ENCODE measurements at places on chromosomes 12 and 14.

GRCh38 chr12:22787557-22787956 lies 162.6 kb downstream of the ETNK1 start:
- no peak for DNase-seq

DNA sequence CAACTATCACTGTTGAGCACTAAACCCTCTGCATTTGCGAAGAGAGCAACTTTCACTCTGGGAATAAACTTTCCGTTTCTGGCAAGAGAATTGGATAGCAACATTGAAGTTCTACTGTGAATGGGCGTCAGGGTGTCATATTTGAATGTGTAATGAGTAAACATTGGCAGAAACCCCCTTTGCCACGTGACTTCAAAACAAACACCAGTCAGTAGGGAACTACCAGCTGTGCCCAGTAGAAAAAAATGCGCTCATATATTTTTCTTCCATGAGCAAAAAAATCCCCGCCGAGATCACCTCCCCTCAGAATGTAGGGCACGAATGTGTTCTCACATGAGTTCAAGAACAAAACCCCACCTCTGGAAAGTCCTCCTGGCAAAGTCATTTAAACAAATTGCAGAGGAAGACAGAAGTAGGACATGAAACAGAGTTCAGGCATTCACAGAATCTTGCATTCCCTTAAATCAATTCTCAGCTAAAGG lies 80.6 kb downstream of the BTG1 start:
- peak; percentile 48 for DNase-seq

DNA sequence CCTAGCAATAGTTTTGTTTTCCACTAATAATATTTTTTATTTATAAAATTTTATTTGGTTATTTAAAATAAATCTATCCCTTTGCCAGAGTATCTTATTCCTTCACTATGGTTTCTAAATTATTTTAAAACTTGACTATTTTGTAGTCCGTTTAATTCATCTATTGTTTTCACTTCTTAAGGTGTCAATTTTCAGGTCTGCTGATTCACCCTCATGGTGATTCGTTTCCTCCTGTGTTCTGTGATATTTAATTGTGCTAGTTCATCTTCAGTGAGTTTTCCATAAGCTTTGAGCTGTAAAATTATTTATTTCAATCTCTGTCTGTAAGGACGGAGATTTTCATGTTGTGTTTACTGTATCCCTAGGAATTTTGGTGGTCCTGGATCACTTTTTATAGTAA lies 70.6 kb downstream of the SNAPC1 start:
- DNase-seq: no peak

DNA sequence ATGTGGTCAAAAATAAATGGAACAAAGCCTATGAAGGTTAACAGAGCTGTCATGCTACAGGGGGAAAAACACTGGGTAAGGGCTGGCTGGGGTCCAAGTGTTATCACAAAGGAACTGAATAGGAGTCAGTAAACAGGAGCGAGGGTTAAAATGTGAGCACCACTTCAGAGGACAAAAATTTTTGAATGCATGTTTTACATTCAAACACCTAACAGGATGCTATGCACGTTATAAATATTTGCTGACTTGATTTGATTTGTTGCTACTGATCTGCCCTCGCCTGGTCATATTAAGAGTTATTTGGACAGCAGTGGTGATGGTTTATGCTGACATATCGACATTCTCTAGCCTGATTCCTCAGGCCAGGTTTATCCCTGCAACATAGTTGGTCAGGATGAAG lies 7.4 kb upstream of the KTN1 start:
- DNase-seq: no peak

DNA sequence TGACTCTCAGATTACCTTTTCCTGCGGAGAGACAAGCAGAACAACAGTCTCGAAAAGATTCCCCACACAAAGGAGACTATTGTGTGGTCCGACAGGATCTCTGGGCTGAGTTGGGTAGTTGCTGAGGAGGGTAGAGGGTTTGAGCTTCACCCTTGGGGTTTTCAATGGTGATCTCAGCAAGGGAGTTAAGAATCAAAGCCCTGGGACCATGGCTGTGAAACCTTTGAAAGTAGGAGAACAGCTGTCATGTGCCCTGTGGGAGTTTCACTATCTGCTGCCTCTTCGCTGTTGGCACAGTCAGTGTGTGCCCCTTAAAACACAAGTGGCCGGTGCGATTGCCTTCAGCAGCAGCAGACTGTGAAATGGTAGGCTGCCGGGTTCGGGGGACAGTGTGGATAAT lies 14.2 kb upstream of the PLEK2 start:
- no peak for DNase-seq

GRCh38 chr14:50290306-50290705 lies 21.7 kb downstream of the L2HGDH start:
- DNase-seq: no peak

- no peak for DNase-seq
Observed at GRCh38 chr12:57630891-57631433, 2.0 kb downstream of the B4GALNT1 start.

DNA sequence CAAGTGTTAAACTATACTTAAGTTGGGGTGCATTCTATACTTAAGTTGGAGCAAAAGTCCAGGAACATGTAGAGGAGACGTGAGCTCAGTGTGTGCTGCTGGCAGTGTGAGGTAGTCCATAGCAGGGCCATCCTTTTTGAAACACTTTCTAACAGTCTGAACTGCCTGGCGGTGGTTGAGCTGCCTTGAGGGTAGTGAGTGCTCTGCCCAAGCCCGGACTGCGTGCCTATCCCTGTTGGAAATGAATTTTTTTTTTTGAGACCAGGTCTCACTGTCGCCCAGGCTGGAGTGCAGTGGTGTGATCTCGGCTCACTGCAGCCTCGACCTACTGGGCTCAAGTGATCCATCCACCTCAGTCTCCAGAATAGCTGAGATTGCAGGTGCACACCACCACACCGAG lies 14.1 kb downstream of the KCNH3 start:
- DNase-seq: no peak

GRCh38 chr12:45969084-45969483 lies 21.3 kb downstream of the SCAF11 start:
- DNase-seq: no peak

GRCh38 chr12:90074086-90074485 lies 365.4 kb upstream of the ATP2B1 start:
- DNase-seq: no peak

GRCh38 chr14:89927186-89927865 lies 27.2 kb downstream of the EFCAB11 start:
- no peak for DNase-seq

- no peak for DNase-seq
Observed at GRCh38 chr14:26286081-26286912, 311.5 kb downstream of the NOVA1 start.

GRCh38 chr12:7806863-7807487 lies 17.8 kb downstream of the NANOG start:
- DNase-seq: no peak

GRCh38 chr12:70964867-70965510 lies 44.5 kb upstream of the PTPRR start:
- DNase-seq: no peak

GRCh38 chr12:5505751-5506150 lies 73.8 kb downstream of the NTF3 start:
- DNase-seq: no peak

GRCh38 chr12:21631367-21631766 lies 26.3 kb downstream of the LDHB start:
- DNase-seq: no peak

- no peak for DNase-seq
Observed at GRCh38 chr14:73796893-73797542, 54.6 kb upstream of the PTGR2 start.

- DNase-seq: no peak
Observed at GRCh38 chr14:59067127-59067894, 121.2 kb upstream of the DAAM1 start.

GRCh38 chr12:24200010-24200409 lies 250.5 kb upstream of the SOX5 start:
- DNase-seq: no peak

- no peak for DNase-seq
Observed at GRCh38 chr14:65164068-65164824, 61.9 kb upstream of the MAX start.

GRCh38 chr12:110531741-110532333 lies 29.7 kb downstream of the RAD9B start:
- no peak for DNase-seq

DNA sequence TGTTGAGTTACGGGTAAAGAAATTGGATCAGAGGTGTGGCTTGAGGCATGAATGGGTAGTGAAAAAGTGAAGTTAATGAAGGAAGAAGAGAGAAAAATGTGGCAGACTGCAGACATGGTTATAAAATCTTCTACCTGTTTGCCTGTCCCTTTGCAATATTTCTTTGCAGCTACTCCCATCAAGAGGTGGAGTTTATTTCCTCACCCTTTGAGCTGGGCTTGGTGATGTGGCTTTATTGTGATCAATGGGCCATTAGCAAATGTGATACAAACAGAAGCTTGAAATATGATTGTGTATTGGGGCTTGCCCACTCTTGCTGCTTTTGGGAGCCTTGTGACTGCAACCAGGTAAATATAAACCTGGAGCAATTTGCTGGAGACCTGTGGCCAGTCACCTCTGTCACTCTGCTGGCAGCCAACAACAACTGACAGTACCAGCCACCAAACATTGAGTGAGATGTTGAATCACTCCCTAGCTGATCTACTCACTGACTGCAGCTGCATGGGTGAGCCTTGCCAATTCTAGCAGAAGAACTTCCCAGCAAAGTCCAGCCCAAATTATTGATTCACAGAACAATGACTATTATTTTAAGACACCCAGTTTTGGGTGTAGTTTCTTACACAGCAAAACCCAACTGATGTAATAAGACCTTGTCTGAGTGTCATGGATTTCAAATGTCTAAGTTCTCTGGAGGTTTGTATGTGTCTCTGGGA lies 151.0 kb upstream of the ATP2B1 start:
- no peak for DNase-seq

DNA sequence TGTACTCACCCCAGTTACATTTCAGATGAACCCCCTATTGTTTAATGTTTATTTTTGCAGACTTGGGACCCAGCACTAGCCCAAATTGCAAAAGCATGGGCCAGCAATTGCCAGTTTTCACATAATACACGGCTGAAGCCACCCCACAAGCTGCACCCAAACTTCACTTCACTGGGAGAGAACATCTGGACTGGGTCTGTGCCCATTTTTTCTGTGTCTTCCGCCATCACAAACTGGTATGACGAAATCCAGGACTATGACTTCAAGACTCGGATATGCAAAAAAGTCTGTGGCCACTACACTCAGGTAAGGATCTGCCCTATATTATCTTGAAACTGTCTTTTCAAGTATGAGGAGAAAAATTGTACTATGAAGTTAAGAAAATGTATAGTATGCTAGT lies 1.2 kb downstream of the GLIPR1 start:
- no peak for DNase-seq

DNA sequence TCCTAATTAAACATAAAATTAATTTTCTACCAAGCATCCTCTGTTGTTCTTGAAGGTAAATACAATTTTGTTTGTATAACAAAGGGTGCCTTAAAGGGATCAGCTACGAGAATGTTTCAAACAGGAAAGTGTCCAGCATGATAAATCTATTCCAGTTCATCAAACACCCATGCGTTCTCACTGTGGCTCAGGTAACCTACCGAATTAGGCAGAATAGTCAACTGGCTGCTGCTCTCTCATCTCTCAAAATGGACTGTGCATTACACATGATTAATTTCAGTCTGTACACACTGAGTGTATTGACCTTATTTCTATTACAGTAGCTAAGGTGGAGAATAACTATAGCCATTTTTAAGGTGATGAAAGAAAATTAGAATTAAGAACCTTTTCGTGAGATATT lies 127.5 kb upstream of the RMST start:
- no peak for DNase-seq

GRCh38 chr12:67357376-67358125 lies 88.4 kb downstream of the CAND1 start:
- no peak for DNase-seq

DNA sequence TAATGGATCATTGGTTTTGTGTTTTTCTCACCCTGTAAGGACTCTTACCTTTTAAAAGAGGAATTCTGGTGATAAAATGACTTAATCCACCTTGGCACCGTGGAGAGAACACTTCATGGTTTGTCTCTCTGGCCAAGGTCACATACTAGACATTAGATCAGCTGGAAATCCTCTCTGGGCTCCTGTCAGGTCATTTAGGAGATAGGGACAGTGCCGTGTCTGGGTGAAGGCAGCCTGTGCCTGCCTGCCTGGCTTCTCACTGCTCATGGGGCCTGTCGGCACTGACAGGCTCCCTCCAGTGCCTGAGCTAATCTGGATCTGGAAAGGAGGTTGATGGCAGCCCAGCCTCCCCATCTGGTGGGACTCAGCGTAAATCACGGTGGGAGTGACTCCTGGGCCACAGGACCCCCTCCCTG lies 5.7 kb downstream of the CRADD start:
- no peak for DNase-seq

DNA sequence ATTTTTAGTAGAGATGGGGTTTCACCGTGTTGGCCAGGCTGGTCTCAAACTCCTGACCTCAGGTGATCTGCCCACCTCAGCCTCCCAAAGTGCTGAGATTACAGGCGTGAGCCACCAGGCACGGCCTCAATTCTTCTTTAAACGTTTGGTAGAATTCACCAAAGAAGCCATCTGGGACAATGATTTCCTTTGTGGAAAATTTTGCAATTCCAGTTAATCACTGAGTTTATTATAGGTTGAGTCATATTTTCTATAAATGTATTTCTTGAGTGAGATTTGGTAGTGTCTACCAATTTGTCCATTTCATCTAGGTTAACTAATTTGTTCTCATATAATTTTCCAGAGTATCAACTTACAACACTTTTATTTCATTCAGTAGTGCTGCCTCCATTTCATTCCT lies 683.9 kb upstream of the TMEM132C start:
- no peak for DNase-seq

DNA sequence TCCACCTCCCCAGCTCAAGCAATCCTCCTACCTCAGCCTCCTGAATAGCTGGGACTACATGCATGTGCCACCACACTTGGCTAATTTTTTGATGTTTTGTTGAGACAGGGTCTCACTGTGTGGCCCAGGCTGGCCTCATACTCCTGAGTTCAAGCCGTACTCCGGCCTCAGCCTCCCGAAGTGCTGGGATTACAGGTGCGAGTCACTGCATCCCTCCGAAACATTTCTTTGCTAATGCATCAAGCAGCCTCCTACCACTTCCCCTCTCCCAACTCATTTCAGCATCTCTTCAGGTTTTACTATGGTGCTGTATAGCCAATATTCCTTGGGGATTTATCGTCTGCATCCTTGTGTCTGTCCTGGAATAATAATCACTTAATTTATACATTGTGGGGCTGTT lies 2.3 kb upstream of the SLC22A17 start:
- DNase-seq: no peak

DNA sequence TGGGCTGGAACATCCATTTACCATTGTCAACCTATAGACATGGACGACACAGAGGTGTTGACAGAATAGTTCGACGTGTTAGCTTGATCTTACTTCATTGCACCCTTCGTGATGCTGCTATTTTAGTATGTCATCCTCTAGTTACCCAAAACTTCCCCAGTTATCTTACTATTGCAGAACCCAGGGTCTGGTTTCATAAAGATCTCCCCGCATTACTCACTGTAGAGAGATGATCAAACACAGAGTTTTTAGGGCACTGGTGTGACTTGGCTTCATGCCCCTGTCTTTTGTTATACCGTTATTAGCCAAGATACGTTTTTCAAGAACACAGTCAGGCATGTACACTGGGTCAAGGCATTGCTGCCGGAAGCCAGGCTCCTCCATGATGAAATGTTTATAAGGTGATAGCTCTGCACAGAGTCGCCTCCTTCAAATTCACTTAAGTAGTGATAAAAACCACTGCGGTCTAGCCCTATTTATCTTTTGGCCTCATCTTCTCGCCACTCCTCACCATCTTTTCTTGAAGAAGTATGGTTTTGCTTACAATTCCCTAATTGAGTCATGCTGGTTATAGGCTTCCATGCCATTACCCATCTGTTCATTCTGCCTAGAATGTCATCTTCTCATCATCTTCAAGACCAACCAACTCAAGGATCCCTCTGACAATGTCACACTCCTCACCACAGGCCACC lies 1127.9 kb downstream of the VRK1 start:
- DNase-seq: no peak
